ENCODE measurements at places on chromosomes 16 and 17. TPM values are rescaled to one million over a fixed set of nuclear protein-coding genes. Genes with fewer than 3 reads are reported as not detected.

Gene RGS11
- polyA plus RNA-seq = 2.7 TPM

Gene CBFA2T3
- polyA plus RNA-seq = 3.5 TPM

Gene TBC1D28
- polyA plus RNA-seq = not detected

Gene CTRB1
- polyA plus RNA-seq = 0.20 TPM

Gene COQ7
- 35.8 TPM for polyA plus RNA-seq

Gene RNU2-1
- polyA plus RNA-seq = 1.0 TPM

- DNase-seq = no peak
These were observed 114.5 kb downstream of the CLEC16A start for GRCh38 chr16:11058832-11059231.

DNA sequence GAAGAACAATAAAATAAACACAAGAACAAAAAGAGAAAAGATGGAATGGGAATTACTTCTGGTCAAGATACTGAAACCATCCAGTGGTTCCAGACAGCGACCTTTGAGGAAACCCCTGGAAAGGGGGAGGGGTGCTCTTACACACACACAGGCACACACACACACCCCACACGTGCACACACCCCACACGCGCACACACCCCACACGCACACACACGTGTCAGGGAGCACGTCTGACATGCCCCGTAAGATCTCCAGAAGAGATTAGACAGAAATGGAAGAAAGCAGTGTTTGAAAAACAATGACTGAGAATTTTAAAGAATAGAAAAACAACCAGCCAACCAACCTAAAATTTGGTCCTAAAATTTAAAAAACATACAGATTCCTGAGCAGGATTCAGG, 45.3 kb upstream of the FASN start:
- DNase-seq = no peak

DNA sequence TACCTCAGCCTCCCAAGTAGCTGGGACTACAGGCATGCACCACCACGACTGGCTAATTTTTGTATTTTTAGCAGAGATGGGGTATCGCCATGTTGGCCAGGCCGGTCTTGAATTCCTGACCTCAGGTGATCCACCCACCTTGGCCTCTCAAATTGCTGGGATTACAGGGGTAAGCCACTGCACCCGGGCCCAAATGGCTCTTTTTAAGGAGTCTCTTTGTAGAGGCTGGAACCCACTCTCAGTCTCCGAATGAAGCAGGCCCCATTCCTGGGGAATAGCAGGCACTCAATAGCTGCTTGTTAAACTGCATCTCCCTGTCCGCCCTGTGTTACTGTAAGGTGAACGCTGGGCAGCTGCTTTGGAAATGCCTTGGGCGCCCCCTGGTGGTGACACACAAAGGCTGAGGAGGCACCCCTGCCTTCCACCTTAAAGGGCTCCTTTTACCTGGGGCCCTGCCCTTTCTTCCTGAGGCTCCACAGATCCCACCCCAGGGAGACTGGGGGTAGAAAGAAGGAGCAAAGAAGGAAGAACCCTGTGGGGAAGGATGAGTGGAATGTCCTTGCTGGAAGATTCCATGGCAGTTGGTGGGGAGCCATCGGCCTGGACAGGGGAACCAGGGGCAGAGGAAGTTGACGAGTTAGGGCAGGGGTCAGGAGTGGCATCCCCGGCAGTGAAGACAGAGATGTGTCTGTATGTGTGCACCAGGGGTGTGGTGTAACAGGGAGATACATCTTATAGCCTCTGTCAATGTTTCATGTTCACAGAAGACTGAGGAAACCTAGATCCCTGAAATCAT, 6.1 kb upstream of the SP2 start:
- DNase-seq = no peak

GRCh38 chr17:44354582-44355561, 8.8 kb downstream of the FAM171A2 start:
- no peak for DNase-seq

DNA sequence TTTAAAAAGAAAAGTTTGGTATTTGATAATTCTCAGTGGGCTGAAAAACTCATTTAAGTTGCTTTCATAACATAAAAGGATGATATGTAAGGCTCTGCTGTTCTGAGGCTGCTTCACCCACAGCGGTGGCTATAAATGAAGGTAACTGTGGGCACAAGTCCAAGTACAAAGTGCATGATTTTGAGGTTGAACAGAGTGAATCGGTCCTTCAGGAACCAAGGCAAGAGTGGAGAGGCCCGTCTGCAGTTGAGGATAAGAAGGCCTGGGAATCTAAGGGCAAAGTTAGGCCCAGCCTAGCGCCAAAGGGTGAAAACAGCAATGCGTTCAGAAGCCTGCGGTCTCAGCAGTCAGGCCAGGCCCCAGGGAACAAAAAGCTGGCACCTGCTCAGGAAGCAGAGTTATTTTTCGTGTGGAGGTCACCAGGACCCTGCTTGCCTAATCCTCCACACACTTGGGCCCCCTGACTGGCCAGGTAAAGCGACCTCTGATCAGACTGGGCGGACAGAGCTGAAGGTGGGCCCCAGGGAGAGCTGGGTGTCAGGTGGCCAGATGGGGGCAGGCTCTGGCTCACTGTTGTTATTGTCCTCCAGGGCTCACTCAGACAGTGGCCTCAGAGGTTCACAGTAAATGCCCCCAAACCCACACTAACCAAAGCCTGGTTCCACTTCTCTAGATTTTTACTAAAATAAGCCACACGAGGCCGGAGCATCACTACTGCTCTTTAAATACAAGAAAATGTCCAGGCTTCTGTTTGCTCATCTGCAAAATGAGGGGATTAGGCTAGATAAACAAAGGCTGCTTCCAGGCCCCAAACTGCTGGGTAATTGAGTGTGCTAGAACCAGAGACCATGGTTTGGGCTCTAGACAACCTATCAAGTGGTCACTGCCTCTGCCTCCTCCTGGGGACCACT, 46.5 kb downstream of the TEX2 start:
- DNase-seq = no peak

GRCh38 chr16:20320178-20320577, 7.1 kb downstream of the GP2 start:
- no peak for DNase-seq

- DNase-seq = no peak
These were observed 194.2 kb downstream of the ZFHX3 start for GRCh38 chr16:72853575-72854266.

DNA sequence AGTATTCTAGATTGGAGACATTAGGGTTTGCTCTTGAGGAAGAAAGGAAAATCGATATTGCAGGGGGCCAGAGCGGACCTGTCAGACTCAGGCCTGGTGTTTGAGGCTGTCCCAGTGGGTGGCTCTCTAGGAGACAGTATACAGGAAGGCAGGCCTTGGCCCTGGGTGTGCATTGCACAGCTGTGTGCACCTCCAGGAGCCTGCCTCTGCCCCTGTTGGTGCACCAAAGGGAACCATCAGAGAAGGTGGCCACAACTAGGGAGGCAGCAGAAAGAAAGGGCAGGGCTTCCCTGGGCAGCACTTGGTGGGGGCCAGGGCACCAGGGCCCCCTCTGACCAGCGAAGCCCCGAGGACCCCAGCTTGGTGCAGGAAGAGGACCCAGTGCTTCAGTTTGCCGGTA, 188.0 kb downstream of the NTN1 start:
- no peak for DNase-seq

- no peak for DNase-seq
These were observed 11.9 kb downstream of the ANKFN1 start for GRCh38 chr17:56165072-56165641.

DNA sequence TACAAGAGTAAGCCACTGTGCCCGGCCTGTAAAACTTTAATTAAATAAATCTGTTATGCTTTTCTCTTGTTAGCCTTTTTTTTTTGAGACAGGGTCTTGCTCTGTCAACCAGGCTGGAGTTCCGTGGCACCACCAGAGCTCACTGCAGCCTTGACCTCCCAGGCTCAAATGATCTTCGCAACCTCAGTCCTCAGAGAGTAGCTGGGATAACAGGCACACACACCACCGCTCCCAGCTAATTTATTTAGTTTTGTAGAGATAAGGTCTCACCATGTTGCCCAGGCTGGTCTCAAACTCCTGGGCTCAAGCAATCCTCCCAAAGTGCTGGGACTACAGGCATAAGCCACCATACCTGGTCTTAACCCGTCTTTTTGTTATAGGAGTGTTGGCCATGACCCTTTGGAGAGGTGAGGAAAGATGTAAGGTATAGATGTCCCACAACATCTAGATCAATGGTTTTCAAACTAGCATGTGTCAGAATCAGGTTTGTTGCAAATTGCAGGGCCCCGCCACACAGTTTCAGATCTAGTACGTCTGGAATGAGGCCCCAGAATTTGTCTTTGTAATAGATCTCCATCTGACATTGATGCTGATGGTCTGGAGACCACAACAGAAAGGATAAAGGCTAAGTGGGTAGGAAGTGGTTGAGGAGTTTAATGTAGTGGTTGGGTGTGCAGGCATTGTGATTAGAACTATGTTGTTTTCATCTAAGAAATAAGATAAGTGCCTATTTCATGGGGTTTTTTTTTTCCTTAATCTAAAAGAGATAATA, 4.3 kb upstream of the GGA2 start:
- DNase-seq = no peak

GRCh38 chr16:5349670-5350517, 252.3 kb upstream of the EEF2KMT start:
- DNase-seq = no peak

DNA sequence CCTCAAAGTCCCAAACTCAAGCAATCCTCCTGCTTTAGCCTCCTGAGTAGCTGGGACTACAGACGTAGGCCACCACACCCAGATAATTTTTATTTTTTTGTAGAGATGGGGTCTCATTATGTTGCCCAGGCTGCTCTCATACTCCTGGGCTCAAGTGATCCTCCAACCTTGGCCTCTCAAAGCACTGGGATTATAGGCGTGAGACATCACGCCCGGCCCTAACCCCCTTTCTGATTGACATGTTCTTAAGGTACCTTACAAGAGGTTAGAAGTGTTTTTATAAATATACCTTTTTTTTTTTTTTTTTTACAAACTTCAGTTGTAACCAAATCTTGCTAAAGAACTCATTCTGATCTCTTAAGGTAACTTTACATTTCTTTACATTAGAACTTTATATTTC, 64.8 kb downstream of the GNA13 start:
- DNase-seq = no peak
